ENCODE measurements at places on chromosomes 13 and 19. TPM values are rescaled to one million over a fixed set of nuclear protein-coding genes. Genes with fewer than 3 reads are reported as not detected.

DNA sequence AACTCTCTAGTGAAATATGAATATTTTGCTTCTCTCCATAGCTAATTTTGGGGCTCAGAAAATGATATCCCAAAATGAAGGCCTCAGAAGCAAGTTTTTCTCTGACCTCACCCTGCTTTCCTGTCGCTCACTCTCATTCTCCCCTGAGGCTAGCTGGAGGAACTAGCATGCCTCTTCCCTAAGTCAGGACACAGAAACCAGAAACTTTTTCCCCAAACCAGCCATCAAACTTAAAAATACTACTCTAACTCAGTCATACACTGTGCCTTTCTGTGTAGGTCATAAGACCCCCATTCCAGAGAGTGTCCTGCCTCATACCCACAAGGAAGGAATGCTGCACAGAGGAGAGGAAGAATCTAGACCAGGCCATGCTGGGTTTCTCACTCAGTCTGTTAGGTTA lies 329.6 kb downstream of the PCDH20 start:
- no peak for DNase-seq
- H3K27ac ChIP-seq, result no peak overlapping the region
- no peak overlapping the region for H3K4me3 ChIP-seq
- H3K4me1 ChIP-seq, result no peaks in the 10 kb centered on the region
- H3K27me3 ChIP-seq, result no peaks in the 10 kb centered on the region

The COG3 gene
- 52.8 TPM for total RNA-seq

GRCh38 chr13:48154671-48155070 lies 59.8 kb upstream of the MED4 start:
- DNase-seq, result no peak
- no peaks in the 10 kb centered on the region for H3K27me3 ChIP-seq
- peaks cover 83% of the 10 kb centered on the region for H3K4me1 ChIP-seq

DNA sequence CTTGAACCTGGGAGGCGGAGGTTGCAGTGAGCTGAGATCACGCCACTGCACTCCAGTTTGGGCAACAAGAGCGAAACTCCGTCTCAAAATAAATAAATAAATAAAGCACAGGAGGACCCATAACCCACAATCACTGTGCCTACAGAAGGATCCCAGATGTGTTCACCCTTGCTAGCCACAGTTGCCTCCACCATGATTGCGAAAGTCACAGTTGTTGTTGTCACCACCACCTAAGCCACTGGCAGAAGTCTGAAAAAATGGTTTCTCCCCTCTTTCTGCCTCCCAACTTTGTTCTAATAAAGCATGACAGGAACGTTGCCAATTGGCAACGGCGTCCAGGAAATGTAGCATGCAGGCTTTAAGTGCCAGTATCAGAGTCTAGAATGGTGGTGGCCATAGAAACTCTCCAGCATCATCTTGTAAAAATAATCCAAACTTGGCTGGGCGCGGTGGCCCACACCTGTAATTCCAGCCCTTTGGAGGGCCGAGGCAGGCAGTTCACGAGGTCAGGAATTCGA lies 2.2 kb upstream of the EPS15L1 start:
- DNase-seq, result no peak
- H3K4me1 ChIP-seq, result peaks cover 29% of the 10 kb centered on the region
- H3K4me3 ChIP-seq, result no peak overlapping the region

The ZNF91 gene
- 95.5 TPM for total RNA-seq

DNA sequence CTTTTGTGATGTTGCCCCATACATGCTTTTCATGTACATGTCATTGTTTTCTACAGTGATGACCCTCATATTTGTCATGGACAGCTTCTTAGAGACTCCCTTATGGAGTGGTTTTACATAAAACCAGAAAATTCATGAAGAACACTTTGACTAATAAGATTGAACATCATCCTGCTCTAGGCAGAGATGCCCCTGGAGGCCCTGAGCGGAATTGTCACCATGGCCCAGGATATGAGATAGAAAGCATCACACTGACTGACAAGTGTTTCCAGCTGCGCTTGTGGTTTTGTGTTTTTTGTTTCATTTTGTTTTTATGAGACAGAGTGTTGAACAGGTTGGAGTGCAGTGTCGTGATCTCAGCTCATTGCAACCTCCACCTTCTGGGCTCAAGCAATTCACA lies 22.2 kb downstream of the ZNF701 start:
- H3K4me1 ChIP-seq, result no peaks in the 10 kb centered on the region
- H3K27me3 ChIP-seq, result no peaks in the 10 kb centered on the region
- H3K4me3 ChIP-seq, result no peak overlapping the region
- H3K36me3 ChIP-seq, result peaks cover 18% of the 10 kb centered on the region
- no peak for DNase-seq
- H3K27ac ChIP-seq, result no peak overlapping the region

The CGB5 gene
- total RNA-seq, result not detected

- no peak for DNase-seq
- no peak overlapping the region for H3K4me3 ChIP-seq
- no peaks in the 10 kb centered on the region for H3K27me3 ChIP-seq
- H3K4me1 ChIP-seq, result no peaks in the 10 kb centered on the region
Observed at GRCh38 chr13:19156013-19156825, 25.4 kb downstream of the TUBA3C start.

The KANK2 gene
- total RNA-seq, result not detected

The PEAK3 gene
- not detected for total RNA-seq

DNA sequence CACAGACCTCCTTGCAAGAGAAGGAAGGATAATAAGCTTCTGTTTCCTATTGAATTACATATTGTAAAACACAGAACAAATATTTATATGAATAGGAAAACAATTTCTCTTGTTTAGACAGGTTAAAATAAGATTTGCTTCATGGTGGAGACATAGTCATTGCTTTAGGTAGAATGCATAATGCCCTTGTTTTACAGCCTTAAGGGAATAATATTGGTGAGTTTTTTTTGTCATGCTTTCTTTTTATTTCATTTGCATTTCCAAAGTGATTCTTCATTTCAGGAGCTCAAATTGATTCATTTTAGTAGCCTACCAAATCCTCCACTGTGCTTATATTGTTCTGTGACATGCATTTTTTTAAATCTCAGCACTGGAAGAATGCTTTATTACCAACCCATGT lies 690.7 kb downstream of the OLFM4 start:
- no peak overlapping the region for H3K27ac ChIP-seq
- H3K4me3 ChIP-seq, result no peak overlapping the region
- no peaks in the 10 kb centered on the region for H3K4me1 ChIP-seq
- no peaks in the 10 kb centered on the region for H3K27me3 ChIP-seq
